Peyer's patch (tissue), 4 donors: ENCODE measurements at places on chromosomes 6 and 20. TPM values are rescaled to one million over a fixed set of nuclear protein-coding genes. Genes with fewer than 3 reads are reported as not detected.

DNA sequence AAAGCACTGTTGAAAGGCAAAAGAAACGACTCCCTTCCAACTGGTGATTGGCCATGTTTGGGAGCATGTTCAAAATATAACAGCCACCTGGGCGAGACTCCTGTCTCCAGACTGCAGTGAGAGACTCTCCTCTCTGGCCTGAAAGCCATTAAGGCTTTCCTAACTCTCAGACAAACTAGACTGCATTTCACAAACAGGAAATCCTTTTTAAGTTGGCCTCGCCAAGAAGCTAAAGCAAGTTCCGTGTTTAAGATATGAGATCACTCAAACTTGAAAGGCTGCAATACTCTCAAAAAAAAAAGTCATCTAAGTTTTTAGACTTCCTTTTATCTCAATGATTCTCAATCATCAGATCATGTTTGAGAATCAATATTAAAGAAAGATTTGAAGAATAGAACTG lies 117.0 kb downstream of the TFAP2A start:
- H3K27ac ChIP-seq = no peak overlapping the region
- no peaks in the 10 kb centered on the region for H3K36me3 ChIP-seq
- no peak overlapping the region for H3K4me3 ChIP-seq
- H3K4me1 ChIP-seq = no peaks in the 10 kb centered on the region
- no peak for DNase-seq

GRCh38 chr6:71766796-71767195 lies 119.6 kb upstream of the RIMS1 start:
- no peaks in the 10 kb centered on the region for H3K27me3 ChIP-seq
- no peak overlapping the region for H3K4me3 ChIP-seq
- H3K27ac ChIP-seq = no peak overlapping the region
- H3K36me3 ChIP-seq = no peaks in the 10 kb centered on the region

- no peaks in the 10 kb centered on the region for H3K36me3 ChIP-seq
- H3K27ac ChIP-seq = no peak overlapping the region
- no peaks in the 10 kb centered on the region for H3K4me1 ChIP-seq
- DNase-seq = peak; percentile 70
These were observed 278.3 kb upstream of the PLCB4 start for GRCh38 chr20:8790442-8791074.

DNA sequence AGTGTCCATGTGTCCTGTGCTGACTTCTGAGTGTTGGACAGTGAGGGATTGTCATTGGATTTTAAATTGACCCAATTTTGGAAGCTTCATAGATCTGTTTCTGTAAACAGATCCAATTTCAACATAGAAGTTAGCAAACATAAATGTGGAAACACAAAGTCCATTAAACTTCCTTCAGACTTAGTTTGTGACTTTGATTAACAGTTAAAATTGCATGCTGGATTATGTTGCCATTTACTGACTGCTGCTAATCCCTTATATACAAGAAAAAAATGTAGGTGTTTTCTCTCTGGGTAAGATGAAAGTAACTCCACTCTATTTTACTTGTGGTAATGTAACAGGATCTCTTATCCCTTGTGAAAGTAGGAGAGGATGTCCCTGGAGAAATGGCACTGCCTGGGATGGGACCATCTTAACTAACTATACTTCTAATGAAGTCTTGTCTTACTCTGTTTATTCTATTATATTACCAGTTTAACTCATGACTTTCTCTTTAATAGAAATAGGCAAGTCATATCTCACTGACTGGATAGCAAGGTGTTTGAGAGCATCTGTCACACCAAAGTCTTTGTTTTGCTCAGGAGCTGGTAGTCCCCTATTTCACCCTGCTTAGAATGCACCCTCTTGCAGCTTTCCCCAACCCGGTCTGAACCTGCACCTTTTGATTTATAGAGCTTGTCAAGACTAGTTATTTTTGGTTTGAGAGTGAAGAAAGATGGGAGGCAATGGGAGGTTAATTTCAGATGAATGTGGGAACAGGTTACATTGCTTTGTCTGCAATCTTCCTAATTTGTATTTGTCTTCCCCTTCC lies 7.2 kb downstream of the TPX2 start:
- DNase-seq = no peak
- no peaks in the 10 kb centered on the region for H3K4me1 ChIP-seq
- H3K36me3 ChIP-seq = no peaks in the 10 kb centered on the region
- no peak overlapping the region for H3K27ac ChIP-seq

DNA sequence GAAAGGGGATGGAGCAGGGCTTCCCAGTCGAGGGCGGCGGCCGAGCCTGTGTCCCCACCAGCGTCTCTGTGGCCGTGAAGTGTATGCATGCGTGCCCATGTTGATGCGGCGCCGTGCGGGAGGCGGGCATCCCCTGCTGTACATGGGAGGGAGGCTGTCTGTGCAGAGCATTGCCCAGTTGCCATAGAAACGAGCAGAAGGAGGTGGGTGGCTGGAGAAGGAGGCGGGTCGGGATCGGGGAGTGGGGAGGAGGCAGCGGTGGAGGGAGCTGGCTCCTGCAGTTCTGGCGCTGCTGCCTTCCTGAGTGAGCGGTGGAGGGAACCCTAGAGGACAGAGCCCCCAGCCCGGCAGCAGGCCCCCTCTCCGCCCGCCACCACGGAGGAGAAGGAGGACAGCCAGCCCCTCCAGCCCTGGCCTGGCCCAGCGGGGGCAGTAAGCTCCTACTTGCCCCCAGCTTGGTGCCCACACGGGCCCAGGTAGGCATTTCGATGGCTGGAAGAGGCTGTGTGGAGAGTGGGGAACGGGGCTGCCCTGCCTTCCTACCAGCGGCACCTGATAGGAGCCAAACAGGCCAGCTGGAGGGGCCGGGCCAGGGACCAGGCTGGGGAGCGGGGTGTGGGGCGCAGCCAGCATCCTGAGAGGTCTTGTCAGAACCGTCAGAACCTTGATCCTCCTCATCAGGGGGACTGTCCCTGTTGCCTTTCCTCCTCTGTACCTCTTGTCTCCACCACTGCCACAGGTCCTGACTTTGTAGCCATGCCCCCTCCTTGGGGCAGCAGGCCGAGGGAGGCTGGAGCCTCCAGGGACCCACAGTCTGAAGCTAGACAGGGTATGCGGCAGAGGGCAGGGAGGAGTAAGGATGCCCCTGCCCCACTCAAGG lies 41.3 kb downstream of the SPDEF start:
- H3K27ac ChIP-seq = no peak overlapping the region
- H3K4me1 ChIP-seq = no peaks in the 10 kb centered on the region

Gene TCF15
- not detected for total RNA-seq

Gene RNF217
- total RNA-seq = 26.4 TPM

DNA sequence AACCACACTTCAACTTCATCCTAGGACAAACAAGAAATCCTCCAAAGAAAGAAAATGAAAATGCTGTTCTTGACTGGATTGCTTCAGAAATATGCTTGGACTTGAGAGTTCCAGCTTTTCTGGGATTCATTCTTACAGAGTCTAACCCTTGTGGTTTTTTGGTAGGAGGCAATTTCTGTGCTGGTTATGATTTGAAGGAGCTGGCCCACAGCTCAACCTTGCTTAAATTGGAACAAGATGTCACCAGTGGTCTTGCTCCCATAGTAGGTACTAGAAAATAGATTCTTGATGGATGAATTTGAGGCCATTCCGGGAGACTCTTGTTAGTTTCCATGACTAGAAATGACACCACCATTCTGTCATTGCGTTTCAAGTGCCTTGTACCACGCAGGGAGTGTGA lies 54.3 kb upstream of the BMP6 start:
- no peaks in the 10 kb centered on the region for H3K27me3 ChIP-seq
- no peaks in the 10 kb centered on the region for H3K4me1 ChIP-seq

DNA sequence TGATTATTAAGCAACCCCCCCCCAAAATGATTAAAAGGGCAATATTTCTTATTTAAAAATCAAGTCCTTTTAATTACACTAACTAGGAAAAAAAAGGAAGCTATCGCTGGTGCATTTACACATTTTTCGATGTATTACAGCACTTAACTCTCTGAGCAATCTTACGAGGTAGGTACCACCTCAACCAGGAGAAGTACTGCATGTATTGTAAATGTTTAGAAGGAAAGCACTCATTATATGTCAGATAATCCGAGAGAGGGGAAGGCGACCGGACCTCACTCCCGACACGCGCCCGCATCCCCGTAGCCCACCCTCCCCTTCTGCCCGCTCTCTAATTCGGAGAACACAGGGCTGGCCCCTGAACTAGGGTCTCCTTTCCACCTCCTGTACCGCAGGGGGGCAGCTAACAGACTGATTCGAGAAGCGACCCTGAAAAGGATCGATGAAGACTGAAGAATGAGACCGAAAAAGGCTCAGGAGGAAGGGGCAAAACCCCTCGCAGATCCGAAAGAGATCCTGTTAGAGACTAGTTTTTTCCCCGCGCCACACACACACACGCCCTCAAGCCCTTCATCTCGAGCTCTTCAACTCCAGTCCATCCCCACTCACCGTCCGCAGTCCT lies 337 bp downstream of the ESF1 start:
- no peaks in the 10 kb centered on the region for H3K27me3 ChIP-seq
- peak overlapping the region; percentile 77 for H3K4me3 ChIP-seq
- no peaks in the 10 kb centered on the region for H3K36me3 ChIP-seq
- peak overlapping the region; percentile 85 for H3K27ac ChIP-seq
- H3K4me1 ChIP-seq = no peaks in the 10 kb centered on the region
- DNase-seq = no peak

DNA sequence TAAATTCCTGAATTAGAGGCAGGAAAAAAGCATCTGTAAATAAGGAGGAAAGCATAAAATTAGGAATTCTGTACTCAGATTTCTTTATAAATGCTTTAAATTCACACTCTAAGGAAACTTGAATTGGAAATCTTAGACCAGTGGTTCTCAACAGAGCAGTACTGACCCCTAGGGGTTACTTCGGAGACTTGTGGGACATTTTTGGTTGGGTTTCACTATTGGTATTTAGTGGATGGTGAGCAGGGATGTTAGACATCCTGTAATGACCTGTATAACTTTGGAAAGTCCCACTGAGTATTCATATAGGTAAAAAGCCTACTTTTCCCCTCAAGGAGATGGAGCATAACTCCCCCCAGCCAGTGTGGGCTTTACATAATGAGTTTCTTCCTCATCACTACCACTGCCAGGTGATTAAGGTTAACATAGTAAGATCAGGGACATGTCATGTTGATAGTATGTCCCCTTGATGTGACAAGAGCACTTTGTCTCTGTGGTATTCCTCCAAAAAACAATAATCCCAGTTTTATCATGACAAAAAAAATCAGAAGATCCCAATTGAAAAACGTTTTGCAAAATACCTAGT lies 31.0 kb downstream of the GLO1 start:
- no peaks in the 10 kb centered on the region for H3K4me1 ChIP-seq
- H3K27ac ChIP-seq = no peak overlapping the region
- DNase-seq = no peak
- H3K27me3 ChIP-seq = no peaks in the 10 kb centered on the region
- H3K4me3 ChIP-seq = no peak overlapping the region

Gene CRYBG1
- total RNA-seq = 54.5 TPM

Gene RNF182
- total RNA-seq = not detected
